ENCODE measurements at places on chromosomes 1 and 21.

DNA sequence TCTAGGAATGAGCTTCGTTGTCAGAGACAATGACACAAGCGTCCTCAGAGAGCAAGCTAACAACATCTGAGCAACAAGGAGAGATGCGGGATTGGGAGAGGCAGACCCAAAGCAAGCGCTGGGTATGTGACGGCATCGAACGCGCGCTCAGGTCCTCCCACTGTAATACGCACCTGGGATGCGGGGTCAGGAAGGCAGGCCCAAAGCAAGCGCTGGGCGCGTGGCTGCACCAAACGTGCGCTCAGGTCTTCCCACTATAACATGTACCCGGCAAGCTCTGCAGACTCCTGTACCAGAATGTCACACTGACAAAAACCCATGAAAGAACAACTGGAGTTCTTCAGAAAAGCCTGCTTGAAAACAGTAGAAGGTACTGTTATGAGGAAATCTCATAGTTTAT, 653.8 kb downstream of the SMYD3 start:
- no peak for DNase-seq

DNA sequence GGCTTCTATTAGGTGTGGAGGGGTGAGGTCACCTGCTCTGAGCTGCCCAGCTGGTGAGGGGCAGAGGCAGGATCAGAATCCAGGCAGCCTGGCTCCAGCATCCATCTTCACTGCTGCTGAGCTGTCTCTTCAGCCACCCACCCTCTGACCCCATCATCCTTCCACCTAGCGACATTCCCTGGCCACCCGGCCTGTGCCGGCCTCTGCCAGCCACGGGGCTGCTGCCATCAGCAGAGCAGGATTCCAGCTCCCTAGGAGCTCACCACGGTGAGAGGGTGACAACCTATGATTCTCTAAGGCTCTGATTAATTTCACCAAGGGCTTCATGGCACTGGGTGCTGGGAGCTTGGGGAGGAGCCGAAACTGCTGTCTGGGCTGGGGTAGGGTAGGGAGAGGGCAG, 32.1 kb downstream of the ALPL start:
- DNase-seq: no peak

DNA sequence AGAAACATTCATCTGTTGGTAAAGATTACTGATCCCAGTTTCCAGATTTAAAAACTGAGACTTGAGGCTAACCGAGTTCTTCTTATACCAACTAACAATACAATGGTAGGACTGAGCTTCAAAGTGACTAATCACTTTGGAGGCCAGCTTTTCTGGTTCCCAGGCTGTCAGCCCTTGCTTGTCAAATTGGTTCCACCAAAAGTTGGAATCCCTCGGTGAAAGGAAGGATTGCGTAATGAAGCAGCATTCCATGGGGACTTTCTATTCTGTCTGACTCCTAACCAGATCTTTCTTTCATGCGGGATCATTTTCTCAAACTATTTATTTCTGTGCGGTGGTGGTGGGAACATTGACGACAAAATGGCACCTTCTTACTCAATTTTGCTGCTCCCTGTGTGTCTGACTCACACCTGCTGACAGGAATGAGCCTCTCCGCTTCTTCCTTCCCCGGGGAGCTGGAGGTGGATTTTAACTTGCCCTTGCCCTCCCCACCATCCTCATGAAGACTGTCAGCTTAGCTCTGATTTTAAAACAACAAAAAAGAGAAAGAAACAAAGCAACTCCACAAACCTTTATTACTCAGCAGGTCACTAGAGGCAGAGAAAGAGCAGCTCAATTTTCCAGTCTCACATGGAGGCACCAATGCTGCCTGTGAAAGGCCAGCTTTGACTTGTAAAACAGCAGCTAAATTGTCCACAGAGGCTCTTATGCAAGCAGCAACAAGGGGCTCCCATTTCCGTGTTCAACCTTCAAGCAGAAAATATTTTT, 32.9 kb upstream of the RASAL2 start:
- no peak for DNase-seq

- no peak for DNase-seq
Measured at GRCh38 chr1:214332946-214333798, 52.2 kb downstream of the SMYD2 start.
